ENCODE measurements at places on chromosomes 5 and 9.

DNA sequence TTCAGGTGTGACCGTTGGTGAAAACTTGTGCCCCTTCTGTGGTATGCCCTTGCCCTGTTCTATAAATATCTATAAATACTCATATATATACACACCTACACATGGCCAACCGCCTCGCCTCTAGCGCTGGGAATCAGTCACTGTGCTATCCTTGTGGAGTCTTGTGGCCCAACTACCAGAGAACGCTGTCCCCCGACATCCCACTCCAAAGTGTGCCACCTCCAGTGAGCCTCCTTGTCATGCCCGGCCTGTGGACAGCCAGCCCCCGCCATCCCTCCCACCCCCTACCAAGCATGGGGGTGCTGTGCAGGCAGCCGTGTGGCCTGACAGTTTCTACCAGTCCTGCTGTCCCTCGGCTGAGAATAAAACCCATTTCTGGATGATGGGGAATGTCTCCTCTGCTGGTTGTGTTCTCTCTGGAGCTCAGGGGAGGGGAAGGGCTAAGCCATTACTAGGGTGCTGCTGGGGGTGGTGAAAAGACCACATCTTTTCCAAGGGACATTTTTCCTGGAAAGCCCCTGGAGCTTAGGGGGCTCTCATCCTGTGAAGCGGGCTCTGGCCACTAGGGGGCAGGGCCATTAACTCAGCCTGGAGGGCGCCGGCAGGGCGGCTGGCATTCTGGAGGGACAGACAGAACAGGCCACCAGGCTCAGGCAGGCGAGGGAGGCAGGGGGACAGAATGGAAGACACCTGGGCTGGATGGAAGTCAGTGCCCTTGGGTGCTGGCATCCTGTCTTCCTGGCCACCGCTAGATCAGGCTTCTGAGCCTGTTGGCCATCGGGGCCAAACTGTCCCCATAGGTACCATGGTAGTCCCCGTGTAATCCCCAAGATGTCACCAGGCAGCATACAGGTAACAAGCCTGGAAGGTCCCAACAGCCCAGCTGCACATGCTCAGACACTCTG, 20.7 kb downstream of the GOLGA2 start:
- no peak for DNase-seq

DNA sequence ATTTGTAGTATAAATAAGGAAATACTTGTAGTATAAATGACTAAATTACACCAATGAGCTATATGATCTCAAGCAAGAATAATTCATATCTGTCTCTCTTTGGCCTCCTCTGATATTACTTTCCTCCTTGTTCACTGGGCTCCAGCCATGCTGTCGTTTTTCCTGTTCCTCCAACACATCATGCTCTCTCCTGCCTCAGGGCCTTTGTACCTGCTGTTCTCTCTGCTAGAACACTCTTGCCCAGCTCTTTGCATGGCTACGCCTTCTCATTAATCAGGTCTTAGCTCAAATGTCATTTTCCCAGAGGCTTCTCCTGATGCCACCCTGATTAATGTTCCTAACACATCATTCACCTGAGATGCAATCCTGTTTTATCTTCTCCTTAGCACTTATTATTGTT, 2.5 kb upstream of the ZNF346 start:
- no peak for DNase-seq

GRCh38 chr5:54148067-54148845, 162.1 kb downstream of the ARL15 start:
- no peak for DNase-seq

DNA sequence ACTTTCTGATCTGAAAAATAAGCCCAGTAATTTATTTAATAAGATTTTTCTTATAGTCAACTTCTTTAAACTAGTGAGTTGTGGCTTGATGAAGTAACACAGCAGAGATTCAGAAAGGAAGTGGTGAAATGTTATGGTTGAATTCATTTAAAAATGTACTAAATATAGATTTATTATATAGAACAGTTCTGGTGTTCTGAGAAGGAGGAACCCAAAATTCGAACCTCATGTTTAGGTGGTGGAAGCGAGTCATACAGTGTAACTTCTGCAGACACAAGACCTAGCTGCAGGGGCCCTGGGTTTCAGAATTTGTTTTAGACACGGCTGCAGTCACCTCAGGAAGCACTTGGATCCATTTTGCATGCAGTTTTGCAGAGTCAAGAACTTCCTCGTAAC, 188.2 kb downstream of the TRIO start:
- DNase-seq = no peak

DNA sequence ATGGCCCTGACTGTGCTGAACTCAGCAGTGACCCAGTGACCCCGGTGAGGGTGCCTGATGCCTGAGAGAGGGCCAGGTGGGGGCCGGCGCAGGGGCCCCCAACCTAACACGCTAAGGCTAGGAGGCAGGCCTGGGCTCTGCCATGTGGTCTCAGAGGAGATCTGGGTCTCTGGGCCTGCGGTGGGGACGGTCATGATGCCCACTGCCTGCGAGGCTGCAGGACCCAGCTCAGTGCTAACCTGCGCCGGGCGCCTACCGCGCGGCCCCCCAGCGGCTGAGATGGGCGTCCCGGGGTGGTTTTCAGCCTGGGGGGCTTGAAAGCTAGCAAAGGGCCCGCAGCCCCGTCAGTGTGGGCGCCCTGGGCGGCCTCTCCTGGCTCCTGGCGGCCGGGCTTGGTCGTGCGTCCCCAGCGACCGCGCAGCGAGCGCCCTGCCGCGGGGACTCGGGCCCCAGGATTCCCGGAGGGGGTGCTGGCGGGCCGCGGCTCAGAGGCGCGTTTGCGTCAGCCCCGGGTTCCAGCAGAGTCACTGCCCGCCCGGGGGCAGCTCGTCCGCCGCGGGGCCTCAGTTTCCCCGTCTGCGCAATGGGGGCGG, 2.5 kb downstream of the EGFL7 start:
- no peak for DNase-seq

DNA sequence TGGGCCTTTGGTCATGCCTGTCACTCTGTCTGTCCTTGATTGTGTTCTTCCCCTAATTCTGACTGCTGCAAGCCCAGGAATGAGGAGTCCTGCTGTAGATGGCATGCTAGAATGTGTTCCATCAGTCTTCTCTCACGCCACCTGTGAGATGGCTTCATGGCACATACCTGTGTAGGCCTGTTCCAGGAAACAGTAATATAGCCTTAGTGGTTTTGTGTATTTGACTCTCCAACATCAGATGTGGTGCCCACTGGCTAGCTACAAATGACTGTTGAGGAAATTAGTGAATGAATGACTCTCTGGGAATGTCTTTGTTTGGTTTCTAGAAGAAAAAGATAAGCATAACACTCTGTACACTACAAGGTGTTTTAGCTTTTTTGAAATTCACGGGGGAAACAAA, 367.5 kb downstream of the KDM4C start:
- no peak for DNase-seq

- no peak for DNase-seq
These were observed 13.0 kb downstream of the TNC start for GRCh38 chr9:115104908-115105307.

- no peak for DNase-seq
These were observed 206.0 kb downstream of the PCSK1 start for GRCh38 chr5:96226941-96227552.

DNA sequence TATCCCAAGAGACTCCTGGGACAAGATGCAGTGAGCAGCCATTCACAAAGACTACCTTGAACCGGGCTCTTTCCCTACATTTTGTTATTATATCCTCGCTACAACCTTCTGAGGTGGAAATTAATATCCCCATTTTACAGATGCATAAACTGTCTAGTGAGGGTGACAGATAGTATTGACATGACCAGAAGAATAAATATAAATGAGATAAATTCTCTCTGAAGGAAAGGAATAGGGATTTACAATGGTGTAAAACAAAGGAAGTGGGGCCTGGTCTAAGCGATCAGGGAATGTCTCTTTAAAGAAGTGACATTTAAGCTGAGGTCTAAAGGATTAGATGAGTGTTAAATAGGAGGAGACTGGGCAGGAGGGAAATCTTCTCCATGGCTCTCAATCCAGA, 43.5 kb upstream of the KCNMB1 start:
- DNase-seq = no peak

DNA sequence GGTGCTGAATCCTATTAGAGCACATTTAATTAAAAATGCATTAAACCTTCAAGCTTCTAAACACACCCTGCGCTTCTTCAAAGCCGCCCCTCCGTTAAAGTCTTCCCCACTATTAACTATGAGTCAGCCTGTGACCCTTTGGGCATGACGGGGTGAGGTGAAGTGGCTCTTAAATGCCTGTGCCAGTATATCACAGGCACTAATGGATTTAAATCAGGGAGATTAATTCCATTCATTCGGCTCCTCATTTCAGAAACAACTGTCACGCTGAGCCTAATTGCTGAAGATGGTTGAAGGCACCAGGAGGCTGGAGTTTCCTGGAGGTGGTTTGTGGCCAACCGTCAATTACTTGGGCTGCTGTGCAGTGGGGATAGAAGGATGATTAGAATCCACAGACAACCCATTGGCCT, 192.6 kb upstream of the MSX2 start:
- no peak for DNase-seq
